ENCODE measurements at places on chromosomes 1 and 21.

- DNase-seq: no peak
Observed at GRCh38 chr1:104018922-104019674, 269.4 kb downstream of the AMY1C start.

DNA sequence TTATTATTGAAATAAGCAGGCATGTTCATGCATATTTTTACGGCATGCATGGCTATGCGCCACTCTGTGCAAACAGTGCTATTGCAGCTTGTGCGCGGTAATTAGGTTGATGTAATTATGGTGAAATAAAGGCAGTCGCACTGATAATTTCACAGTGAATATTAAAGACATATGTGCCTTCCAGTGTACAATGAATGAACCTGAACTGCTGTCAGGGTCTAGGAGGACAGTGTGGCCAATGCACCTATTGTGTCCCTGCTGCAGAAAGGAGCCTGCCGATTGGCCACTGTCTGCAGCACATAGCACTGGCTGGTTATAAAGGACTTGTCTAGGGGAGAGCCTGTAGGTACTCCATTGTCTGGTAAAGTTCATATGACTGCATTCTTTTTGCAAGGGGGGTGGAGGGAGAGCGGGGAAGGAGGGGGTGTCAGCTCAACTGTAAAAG lies 340.4 kb downstream of the USP25 start:
- no peak for DNase-seq

GRCh38 chr1:54569339-54569738 lies 21.3 kb downstream of the ACOT11 start:
- no peak for DNase-seq

DNA sequence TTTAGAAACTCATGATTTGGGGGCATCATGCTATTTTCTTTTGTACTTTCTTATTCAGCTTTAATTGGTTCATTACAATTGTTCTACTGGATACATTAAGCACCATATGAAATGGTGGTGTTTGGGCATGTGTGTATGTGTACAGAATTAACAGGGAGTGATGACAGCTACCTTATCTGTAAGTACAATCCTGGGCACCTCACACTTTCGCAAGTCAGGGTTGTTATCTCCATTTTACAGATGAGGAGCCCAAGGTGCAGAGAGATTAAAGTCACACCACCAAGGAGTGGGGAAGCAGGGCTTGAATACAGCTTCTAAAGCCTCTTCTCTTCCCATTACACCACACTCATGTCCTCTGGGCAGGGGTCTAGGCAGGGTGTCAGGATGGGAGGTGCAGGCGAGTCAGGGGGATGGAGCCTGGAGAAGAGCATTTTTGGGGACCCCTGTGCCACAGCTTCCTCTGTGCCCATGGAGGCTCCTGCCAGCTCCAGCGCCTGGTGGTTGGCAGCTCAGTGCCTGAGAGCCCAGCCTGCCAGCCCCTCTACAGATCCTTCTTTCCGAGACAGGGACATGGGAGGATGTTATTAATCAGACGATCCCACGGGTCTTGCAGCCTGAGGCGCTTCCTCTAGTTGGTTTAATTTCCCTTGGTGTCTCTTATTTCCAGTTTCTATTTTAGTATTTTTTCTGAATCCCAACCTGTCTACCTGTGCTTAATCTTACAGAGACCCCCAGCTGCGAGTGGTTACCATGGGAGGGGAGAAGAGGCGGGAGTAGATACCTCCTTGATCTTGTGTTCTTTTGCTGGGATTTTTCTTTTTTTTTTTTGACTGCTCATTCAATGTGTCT lies 126.2 kb upstream of the CD34 start:
- no peak for DNase-seq

DNA sequence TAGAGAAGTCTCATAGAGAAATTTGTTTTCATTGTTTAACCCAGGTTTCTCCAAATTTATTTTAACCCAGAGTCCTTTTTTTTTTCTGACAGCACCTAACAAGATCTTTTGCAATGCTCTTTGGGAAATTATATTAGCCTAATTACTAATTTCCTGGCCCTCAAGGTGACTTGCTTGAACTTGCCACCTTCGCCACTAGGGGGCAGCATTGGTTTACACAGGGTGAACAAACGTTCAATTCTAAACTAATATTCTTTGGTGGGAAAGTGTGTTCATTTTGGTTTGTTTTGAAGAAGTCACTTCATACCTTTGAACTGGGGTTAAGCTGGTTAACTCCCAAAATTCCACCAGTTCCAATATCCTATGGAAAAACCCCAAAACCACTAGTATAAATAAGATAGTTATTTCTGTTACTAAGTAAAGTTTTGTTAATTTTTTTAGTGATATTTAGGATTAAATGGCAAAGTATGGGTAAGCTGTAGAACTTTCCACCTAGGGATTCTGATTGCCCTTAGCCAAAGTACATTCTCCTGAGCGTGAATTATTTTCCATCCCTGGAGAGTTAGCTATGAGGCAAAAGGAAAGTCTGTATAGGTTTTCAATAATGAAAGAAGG lies 13.0 kb downstream of the CCDC190 start:
- peak; percentile 37 for DNase-seq

- no peak for DNase-seq
Observed at GRCh38 chr1:54667797-54668196, 26.2 kb downstream of the MROH7 start.

- no peak for DNase-seq
Observed at GRCh38 chr1:112268408-112268807, 127.6 kb upstream of the CTTNBP2NL start.

DNA sequence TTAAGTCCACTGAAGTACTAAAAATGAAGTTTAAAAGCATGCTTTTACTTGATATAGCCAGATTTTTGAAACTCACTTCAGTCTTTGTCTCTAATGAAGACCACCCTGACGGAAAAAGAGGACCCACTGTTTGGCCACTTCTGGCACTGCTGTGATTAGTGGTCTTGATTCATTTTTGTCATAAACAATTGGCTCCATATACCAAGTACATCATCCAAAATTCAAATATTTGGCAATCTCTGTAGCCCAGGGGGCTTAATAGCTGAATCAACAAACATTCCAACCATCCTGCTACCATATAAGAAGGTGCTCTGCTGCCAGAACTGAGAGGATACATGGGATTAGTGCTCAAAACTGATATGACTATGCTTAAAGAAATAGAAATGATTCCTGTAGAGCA lies 156.0 kb downstream of the COL24A1 start:
- DNase-seq: no peak
